ENCODE measurements at places on chromosomes 7 and 10. TPM values are rescaled to one million over a fixed set of nuclear protein-coding genes. Genes with fewer than 3 reads are reported as not detected.

- H3K4me1 ChIP-seq: no peaks in the 10 kb centered on the region
- H3K36me3 ChIP-seq: no peaks in the 10 kb centered on the region
- no peak overlapping the region for H3K27ac ChIP-seq
- no peak overlapping the region for H3K4me3 ChIP-seq
- H3K27me3 ChIP-seq: no peaks in the 10 kb centered on the region
These were observed 132.5 kb upstream of the WNT16 start for GRCh38 chr7:121196286-121196685.

GRCh38 chr7:322111-322671 lies 32.2 kb downstream of the FOXL3 start:
- H3K4me3 ChIP-seq: no peak overlapping the region
- H3K4me1 ChIP-seq: no peaks in the 10 kb centered on the region
- DNase-seq: peak; percentile 83
- peaks cover 4% of the 10 kb centered on the region for H3K27me3 ChIP-seq
- no peak overlapping the region for H3K27ac ChIP-seq

The SPDYE5 gene
- polyA plus RNA-seq: not detected

DNA sequence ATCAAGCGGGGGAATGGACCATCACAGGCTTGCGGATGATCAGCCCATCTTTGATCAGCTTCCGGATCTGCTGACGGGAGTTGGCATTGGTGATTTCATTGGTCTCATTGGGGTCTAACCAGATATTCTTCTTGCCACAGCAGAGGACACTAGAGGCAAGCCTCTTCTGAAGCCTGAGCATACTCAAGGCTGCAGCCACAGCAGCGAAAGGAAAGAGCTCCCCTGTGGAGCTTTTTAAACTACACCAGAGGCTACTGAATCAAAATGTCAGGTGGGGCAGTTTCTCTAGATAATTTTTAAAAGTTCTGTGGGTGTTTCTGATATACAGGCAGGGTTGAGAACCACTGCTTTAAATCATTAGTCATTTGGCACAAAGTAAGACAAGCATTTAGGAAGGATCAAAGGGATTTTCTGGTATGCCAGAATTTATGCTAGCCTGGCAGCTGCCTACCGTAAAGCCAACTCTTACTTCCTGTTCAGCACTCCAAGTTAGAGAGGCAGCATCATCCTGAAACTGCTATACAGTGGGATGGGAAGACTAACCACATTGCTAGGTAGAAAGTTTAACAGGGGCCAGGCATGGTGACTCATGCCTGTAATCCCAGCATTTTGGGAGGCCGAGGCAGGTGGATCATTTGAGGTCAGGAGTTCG lies 7.0 kb downstream of the NAPEPLD start:
- H3K36me3 ChIP-seq: no peaks in the 10 kb centered on the region
- peaks cover 5% of the 10 kb centered on the region for H3K4me1 ChIP-seq
- DNase-seq: no peak
- no peak overlapping the region for H3K4me3 ChIP-seq

GRCh38 chr7:92639966-92640365 lies 49.8 kb upstream of the FAM133B start:
- H3K27me3 ChIP-seq: no peaks in the 10 kb centered on the region
- DNase-seq: no peak
- no peak overlapping the region for H3K4me3 ChIP-seq
- no peaks in the 10 kb centered on the region for H3K36me3 ChIP-seq
- no peak overlapping the region for H3K27ac ChIP-seq
- H3K4me1 ChIP-seq: peaks cover 19% of the 10 kb centered on the region

The TBC1D12 gene
- not detected for polyA plus RNA-seq

DNA sequence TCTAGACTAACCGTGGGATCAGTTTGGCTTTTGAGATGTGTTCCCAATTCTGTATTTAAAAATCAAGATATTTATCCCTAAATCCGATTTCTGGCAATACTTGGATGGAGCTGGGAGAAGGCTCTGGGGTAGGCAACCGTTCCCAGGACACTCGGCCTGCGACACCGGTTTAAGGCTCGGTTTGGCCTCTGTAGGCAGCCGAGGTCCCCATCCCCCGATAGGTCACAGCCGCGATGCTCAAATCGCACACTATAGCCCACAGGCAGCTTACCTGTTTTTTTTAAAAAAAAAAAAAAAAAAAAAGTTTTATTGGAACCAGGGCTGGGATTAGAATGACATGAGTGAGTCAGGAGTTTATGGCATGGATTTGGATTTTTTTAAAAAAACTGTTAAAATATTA lies 729 bp upstream of the TAF3 start:
- peak overlapping the region; percentile 95 for H3K4me3 ChIP-seq
- H3K27me3 ChIP-seq: peaks cover 3% of the 10 kb centered on the region
- peaks cover 18% of the 10 kb centered on the region for H3K4me1 ChIP-seq
- H3K36me3 ChIP-seq: peaks cover 10% of the 10 kb centered on the region

- no peak overlapping the region for H3K27ac ChIP-seq
- no peak for DNase-seq
- peaks cover 2% of the 10 kb centered on the region for H3K27me3 ChIP-seq
- H3K4me1 ChIP-seq: no peaks in the 10 kb centered on the region
These were observed 15.1 kb downstream of the ANTXRL start for GRCh38 chr10:46301721-46302479.

DNA sequence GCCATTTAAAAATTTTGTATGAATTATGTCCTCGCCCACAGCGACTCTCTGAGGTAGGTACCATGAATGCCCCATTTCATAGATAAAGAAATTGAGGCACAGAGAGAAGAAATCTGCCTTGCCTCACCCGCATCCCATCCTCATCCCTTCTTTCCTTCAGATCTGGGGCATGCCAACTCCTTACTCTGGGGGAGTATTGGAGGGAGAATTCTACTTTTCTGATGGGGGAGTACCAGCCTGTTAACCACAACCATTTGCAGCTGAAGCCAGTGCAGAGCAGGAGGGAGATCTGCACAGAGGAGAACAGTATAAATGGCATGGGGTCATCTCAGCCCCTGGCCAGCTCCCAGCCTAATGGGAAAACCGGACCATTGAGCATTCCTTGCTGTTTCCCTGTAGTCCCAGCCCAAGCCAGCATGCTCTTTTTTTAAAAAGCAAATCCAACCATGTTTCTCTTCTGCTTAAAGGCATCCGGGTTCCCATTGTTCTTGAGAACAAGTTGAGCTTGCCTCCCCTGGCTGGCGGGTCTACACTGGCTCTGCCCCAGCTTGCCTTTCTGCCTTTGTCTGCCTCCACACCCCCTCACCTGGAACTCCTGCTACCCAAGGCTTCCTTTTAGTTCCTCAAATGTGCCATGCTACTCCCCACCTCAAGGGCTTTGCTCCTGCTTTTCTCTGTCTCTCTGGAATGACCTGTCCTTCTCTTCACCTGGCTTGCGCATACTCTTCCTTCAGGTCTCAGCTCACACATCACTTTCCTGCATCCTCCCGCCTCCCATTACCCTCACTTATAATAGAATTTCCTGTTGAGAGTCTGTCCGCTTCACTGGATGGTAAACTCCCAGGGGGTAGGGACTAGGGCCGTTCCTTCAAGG lies 8.8 kb upstream of the ZNF503 start:
- H3K27ac ChIP-seq: no peak overlapping the region
- no peaks in the 10 kb centered on the region for H3K36me3 ChIP-seq
- H3K27me3 ChIP-seq: peaks cover 20% of the 10 kb centered on the region
- DNase-seq: no peak
- no peak overlapping the region for H3K4me3 ChIP-seq

The HOXA4 gene
- polyA plus RNA-seq: 0.13 TPM

GRCh38 chr7:30285536-30286284 lies 1.3 kb downstream of the ZNRF2 start:
- no peaks in the 10 kb centered on the region for H3K27me3 ChIP-seq
- DNase-seq: peak; percentile 84
- peaks cover 36% of the 10 kb centered on the region for H3K4me1 ChIP-seq
- peak overlapping the region; percentile 89 for H3K27ac ChIP-seq

DNA sequence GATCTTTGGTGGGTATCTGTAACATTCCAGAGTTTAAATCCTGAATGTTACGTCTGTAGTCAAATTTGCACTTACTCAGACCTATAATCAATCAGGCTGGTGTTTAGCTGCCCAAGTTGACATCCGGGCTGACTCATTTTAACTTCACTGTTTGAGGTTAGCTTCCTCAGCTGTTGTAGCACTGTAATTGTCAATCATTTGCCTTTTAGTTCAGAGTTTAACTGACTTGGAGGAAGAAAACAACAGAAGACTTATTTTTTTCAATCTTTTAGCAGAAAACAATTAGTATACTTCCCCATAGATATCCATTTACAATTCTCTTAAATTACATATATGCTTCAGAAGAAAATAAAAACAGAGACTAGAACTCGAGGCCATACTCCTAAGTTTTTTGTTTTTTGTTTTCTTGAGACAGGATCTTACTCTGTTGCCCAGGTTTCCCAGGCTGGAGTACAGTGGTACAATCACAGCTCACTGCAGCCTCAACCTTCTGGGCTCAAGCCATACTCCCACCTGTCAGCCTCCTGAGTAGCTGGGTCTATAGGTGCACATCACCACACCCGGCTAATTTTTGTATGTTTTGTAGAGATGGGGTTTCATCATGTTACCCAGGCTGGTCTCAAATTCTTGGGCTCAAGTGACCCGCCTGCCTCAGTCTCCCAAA lies 38.5 kb upstream of the LRRC17 start:
- no peaks in the 10 kb centered on the region for H3K36me3 ChIP-seq
- no peaks in the 10 kb centered on the region for H3K27me3 ChIP-seq
- H3K27ac ChIP-seq: no peak overlapping the region
- peak overlapping the region; percentile 27 for H3K4me3 ChIP-seq
- DNase-seq: peak; percentile 86

- DNase-seq: no peak
- H3K27ac ChIP-seq: no peak overlapping the region
- H3K4me3 ChIP-seq: no peak overlapping the region
- H3K36me3 ChIP-seq: no peaks in the 10 kb centered on the region
These were observed 127.8 kb downstream of the SH3PXD2A start for GRCh38 chr10:103727546-103727963.

GRCh38 chr7:485188-486081 lies 34.2 kb downstream of the PDGFA start:
- DNase-seq: no peak
- H3K4me3 ChIP-seq: no peak overlapping the region
- H3K4me1 ChIP-seq: no peaks in the 10 kb centered on the region
- no peaks in the 10 kb centered on the region for H3K36me3 ChIP-seq
- H3K27me3 ChIP-seq: no peaks in the 10 kb centered on the region

The CPN1 gene
- polyA plus RNA-seq: not detected

GRCh38 chr10:127216786-127217185 lies 20.4 kb upstream of the INSYN2A start:
- DNase-seq: no peak
- H3K4me3 ChIP-seq: no peak overlapping the region
- no peaks in the 10 kb centered on the region for H3K36me3 ChIP-seq
- no peaks in the 10 kb centered on the region for H3K27me3 ChIP-seq

The FAM200A gene
- 3.6 TPM for polyA plus RNA-seq

- no peak overlapping the region for H3K27ac ChIP-seq
- H3K27me3 ChIP-seq: no peaks in the 10 kb centered on the region
- H3K4me3 ChIP-seq: no peak overlapping the region
These were observed 33.9 kb downstream of the ANXA8 start for GRCh38 chr10:47449979-47450378.

- no peaks in the 10 kb centered on the region for H3K27me3 ChIP-seq
- no peaks in the 10 kb centered on the region for H3K36me3 ChIP-seq
- H3K4me1 ChIP-seq: no peaks in the 10 kb centered on the region
These were observed 72.9 kb upstream of the CAV2 start for GRCh38 chr7:116426428-116427156.

DNA sequence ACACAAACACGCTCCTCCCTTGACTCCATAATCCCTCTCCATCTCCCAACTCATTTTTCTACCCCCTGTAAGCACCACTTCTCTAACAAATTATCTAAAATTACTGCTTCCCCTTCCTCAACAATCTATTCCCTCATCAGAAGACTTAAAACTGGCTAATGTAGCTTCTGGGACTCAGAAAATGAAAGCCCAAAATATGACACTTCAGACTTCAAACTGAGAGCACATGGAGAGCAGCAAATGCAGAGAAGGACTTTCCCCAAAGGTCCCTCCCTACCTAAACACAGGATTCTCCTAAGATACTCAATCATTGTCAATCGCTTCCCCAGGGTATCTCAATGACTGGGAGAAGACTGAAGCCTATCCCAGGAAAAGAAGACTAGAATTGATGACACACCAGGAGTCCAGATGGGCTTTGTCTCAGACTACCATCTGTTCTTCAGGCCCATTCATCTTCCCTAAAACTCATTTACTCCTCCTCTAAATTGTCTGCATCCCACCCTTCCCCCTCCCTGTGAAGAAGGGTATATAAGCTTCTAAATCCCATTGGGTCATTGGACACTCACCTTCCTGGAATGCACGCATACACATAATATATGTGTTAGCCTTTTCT lies 39.2 kb downstream of the ST8SIA6 start:
- peaks cover 3% of the 10 kb centered on the region for H3K4me1 ChIP-seq
- H3K36me3 ChIP-seq: no peaks in the 10 kb centered on the region
- H3K4me3 ChIP-seq: no peak overlapping the region
- H3K27me3 ChIP-seq: no peaks in the 10 kb centered on the region
- no peak for DNase-seq

Measured in CD4-positive, CD25-positive, alpha-beta regulatory T cell (primary cell).